ENCODE measurements at places on chromosomes 11 and 22.

GRCh38 chr11:23859087-23859486 lies 637.8 kb upstream of the LUZP2 start:
- no peak for DNase-seq

DNA sequence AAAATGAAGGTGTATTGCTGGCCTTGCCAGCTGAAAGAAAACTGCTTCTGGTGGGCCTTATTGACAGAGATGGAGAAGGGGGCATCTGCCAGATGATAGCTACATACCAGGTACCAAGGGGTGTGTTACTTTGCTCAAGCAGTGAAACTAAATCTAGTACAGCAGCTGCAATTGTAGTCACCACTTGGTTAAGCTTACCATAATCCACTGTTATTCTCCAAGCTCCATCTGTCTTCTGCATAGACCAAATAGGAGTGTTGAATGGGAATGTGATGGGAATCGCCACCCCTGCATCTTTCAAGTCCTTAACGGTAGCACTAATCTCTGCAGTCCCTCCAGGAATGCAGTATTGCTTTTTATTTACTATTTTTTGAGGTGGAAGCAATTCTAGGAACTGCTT lies 45.8 kb upstream of the LIN7C start:
- no peak for DNase-seq

GRCh38 chr11:35420371-35420770 lies 1.0 kb upstream of the SLC1A2 start:
- DNase-seq: no peak

DNA sequence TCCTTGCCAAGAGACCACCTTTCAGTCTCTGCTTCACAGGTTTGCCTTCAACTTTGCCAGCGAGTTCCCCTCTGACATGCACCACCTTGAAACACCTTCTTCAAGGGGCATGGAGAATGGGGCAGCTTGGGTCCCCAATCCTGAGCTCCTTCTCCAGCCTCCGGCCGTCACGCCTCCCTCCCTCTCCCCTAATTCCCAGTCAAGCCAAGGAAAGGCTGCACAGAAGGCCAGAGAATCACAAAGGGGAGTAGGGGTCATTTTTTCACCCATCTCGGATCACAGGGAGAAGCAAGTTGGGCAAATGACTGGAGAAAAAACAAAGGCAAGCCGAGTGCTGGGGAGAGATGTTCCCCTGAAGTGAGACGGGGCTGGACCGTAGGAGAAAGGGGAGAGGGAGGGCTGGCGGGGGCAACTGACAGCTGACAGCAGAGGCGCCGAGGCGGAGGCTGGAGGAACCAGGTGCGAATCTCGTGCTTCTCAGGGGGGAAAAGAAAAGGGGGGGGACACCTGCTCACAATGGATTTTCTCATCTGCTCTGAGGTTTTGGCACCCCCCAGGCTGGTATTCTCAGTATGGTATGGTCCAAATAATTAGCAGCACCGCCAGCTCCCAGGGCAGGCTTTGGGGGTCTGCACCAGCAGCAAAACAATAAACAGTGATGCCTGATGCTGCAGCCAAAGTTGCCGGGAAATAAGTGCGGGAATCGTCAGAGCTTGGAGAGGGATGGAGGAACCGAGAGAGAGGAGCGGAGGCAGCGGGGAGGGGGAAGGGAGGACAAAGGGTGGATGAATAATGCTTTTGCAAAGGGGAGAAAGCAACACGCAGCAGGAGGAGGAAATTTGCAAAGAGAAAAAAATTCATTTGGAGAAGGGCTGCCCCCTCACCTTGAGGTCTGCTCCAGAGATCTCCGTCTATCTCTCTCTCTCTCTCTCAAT lies 644 bp downstream of the YPEL4 start:
- no peak for DNase-seq

GRCh38 chr11:94641167-94641761 lies 74.1 kb downstream of the PIWIL4 start:
- no peak for DNase-seq

- DNase-seq: no peak
Observed at GRCh38 chr11:1752907-1753228, 2.5 kb upstream of the IFITM10 start.

GRCh38 chr22:20031732-20032406 lies 11.0 kb downstream of the TANGO2 start:
- no peak for DNase-seq

- no peak for DNase-seq
Observed at GRCh38 chr11:65292890-65293289, 21.8 kb upstream of the CDC42EP2 start.

DNA sequence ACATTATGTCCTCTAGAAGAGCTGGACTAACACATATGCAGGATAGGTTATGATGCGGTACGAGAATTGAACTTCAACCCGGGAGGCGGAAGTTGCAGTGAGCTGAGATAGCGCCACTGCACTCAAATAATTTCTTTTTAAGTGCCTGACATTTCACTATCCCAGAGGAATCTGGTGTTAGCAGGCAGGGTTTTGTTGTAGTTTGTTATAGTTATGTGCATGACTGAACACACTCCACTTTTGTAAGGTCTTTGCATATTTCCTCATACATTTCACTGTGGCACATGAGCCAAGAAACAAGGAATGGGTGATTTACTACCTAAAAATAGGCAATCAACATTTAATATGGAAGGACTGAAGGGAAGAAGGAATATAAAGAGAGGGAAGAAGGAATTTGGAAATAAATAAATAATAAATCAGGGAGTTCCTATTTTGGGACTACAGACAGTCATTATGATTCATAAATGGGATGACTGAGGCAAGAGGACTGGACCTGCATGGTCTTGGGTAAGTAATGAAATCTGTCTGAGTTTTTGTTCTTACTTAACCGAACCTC lies 8.7 kb upstream of the HIPK3 start:
- DNase-seq: no peak

DNA sequence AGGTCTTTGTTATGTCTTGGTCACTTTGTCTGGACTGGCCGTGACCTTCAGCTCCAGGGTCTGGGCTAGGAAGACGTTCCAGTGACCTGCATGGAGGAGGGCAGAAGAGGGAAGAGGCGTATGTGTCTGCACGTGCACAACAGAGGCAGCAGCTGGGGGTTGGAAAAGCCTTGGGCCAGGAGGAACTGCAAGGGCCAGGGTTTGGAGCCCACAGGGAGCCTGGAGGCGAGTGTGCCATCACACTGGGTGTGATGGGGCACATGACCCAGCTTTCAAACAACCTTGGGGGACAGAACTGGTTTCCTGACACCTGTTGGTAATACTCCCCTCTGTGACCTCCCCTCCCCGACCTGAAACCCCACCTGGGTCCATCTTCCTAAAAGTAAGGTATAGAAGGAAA lies 34.7 kb downstream of the CHRDL2 start:
- DNase-seq: no peak

DNA sequence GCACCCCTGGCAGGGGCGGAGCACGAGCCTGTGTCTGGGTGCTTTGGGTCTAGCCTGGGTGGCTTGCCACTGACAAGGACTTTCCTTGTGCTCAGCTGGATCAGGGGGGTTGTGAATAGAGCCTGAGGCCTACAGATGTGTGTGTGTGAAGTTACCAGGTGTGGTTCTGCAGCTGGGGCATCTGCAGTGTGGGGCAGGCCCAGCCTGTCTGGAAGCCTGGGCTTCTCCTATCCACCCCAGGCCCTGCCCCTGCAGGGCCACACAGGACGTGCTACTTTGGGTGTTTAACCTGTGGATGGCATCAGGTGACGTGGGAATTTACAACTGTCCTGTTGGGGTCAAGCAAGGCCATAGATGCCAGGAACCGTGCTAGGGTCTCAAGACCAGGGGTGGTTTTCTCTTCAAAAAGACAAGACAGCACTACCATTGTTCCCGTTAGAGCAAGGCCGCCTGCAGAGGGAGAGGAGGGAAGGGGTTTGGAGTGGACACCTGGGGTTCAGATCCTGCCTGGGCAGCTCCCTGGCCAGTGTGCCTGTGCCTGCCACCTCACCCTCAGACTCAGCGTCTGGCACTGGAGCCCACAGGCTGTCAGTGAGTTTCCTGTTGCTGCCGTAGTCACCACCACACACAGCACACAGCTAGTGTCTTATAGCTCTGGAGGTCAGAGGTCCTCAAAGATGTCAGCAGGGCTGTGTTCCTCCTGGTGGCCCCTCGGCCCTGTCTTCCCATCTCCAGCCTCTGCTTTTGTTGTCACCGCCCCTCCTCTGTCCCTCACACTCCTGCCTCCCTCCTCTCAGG lies 31.6 kb downstream of the CTTN start:
- no peak for DNase-seq

DNA sequence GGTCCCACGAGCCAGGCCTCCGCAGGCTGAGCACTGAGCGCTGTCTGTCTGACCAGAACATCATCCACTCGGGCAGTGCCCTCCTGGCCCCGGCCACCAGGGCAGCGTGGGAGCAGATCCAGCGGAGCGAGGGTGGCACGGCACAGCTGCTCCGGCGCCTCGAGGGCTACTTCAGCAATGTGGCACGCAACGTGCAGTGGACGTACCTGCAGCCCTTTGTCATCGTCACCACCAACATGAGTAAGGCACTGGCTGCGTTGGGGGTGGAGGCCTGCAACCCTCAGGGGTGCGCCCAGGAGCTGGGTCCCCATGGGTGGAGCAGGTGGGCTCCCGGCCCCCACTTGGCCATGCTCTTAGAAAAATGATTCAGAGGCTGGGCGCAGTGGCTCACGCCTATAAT lies 49.7 kb upstream of the PRODH start:
- no peak for DNase-seq

DNA sequence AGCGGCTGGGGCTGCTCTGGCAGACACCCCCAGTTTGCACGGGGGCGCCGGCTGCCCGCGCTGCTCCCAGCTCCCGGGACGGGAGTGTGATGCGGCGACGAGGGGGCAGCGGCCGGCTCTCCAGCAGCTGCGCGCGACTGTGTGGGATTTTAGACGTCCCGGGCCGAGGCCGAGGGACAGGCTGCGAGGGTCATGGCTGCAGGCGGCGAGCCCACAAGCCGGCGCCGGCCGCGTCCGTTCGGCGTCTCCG lies 159 bp downstream of the FZD4 start:
- DNase-seq: no peak

DNA sequence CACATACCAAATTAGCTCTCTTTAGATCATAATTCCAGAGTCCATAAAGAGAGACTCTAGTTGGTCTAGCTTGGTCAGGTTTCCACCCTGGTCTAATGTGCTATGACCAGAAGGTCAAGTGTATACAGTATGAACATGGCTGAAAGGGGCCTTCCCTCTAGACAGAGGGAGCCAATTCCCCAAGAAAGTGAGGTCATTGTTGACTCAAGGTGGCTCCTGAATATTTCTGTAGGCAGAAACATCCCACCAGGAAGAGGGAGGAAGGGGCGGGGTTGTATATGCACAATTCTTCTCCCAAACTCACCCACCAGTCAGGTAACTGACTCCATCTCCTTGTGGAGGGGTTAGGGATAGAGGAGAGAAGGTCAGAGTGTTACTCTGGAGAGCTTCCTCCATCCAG lies 281.8 kb upstream of the PLET1 start:
- DNase-seq: no peak

- no peak for DNase-seq
Observed at GRCh38 chr11:35073691-35074419, 65.1 kb upstream of the CD44 start.

- no peak for DNase-seq
Observed at GRCh38 chr22:27088026-27088425, 430.6 kb downstream of the MIAT start.

DNA sequence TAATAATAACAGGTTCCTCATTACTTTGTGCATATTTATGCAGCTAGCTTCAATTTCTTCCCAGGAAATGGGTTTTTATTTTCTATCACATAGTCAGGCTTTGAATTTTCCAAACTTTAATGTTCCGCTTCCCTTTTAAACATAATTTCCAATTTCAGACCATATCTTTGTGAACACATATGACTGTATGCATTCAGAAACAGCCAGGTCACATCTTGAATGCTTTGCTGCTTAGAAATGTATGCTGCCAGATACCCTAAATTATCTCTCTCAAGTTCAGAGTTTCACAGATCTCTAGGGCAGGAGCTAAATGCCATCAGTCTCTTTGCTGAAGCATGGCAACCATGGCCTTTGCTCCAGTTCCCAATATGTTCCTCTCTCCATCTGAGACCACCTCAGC lies 2203.8 kb downstream of the LRRC4C start:
- no peak for DNase-seq

GRCh38 chr22:45548991-45549761 lies 46.5 kb downstream of the FBLN1 start:
- DNase-seq: no peak

DNA sequence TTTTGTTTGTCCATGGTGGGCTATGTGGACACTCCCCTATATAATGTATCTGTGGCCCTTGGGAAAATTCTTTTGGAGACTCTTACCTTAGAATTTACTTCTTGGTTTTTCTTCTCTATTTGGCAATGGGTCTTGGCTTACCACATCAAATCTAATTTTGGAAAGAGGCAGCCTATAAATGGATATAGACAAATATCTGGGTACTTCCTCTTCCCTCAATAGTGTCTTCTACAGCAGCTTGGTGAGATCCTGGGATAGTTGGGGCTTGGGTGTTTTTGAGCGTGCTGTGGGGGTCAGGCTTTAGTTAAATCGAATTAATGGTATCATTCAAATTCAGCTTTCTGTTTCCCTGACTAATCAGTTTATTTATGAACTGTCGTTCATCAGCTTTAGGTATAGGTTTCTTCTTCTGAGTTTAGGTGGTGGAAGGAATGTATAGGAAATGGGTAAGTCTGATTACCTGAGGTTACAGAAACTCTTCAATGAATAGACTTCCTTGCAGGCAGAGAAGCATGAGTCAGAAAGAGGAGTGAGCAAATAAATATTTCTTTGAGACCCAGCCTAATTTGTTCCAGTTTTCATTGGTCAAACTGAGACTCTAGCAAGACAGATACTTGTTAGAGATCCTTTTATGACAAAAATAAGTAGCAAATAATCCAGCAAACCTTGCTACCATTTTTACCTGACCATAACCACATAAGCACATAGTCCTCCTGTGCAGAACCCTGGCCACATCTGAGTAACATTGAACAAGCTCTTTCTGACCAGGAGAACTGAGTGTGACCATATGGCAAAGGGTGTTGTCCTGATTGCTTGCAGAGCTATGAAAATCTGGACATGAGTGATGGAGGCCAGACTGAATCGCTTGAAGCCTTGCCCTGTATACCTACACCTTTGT lies 68.6 kb upstream of the SORL1-AS1 start:
- no peak for DNase-seq

DNA sequence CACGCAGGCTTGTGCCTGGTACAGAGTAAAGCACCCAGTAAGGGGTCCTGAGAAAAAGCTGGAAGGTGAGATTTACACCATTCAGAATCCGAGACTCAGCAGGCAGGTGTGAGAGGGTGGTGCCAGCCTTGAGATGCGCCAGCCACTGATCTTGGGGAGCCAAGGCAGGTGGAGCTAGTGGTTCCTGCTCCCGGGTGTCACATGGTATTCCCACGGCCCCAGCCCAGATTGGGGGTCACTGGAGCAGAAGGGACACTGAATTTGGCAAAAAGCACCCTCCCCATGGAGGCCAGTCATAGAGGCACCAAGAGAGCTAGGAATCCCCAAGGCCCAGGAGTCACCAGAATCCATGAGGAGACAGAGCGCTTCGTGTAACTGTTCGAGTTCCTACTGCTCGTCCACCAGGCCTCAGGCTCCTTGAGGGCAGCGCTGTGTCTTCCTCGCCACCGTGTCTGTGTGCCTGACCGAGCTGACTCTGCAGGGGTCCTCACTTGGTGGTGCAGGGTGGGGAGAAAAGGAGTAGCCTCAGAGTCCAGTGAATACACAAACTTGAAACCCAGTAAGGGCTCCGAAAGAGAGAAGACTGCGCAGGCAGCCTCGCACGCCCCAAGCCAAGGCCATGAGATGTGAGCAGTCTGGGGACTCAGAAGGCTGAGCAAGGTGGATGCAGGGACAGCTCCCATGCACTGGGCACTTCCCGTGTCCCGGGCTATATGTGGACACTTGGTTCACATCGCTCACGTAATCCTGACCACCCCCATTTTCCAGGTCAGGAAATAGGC lies 28.2 kb downstream of the TOM1 start:
- DNase-seq: no peak

- DNase-seq: no peak
Observed at GRCh38 chr22:23772649-23773473, at the start of gene MMP11. Gene MMP11 (plus strand): TSS chr22:23772849. CDS start chr22:23772871, 22 bp downstream.
